Substantia nigra (tissue), 51 donors: ENCODE measurements at places on chromosomes 6 and 20.

- DNase-seq = no peak
Observed at GRCh38 chr6:68013780-68014515, 621.1 kb upstream of the ADGRB3 start.

- no peak for DNase-seq
Observed at GRCh38 chr6:144406796-144407195, 121.7 kb downstream of the UTRN start.

DNA sequence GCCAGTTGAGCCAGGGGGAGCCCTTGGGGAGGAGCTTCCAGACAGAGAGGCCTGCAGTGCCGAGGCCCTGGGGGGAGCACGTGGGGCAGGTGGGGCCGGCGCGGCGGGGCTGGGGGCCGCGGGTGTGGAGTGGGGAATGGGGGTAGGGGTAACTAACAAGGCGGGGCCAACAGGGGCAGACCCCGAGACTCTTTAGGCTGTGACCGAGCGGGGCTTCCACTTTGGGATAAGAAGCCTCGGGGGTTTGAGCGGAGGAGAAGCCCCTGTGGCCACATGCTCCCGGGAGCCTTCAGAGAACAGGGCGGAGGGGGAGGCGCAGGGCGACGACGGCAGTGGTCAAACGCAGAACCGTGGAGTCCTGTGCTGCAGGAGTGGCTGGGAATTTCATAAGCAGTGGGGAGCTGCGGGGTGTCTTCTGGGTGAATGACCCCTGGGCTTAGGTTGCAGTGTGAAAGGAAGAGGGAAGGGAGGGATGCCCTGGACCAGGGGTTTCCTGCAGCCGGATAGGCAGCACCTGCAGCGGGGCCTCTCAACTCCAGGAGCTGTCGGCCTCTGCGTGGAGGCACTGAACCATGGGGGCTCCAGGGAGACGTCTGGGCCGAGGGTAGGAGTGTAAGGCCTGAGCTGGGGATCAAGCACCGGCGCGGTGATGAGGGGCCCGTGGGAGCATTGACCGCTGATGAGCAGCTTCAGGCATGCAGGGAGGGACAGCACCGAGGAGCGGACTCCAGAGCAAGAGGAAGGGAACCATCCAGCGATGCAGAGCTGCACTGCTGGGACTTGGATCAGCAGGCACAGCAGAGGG is 121.0 kb downstream of the SYNDIG1 start:
- DNase-seq = no peak

- no peak for DNase-seq
Observed at GRCh38 chr6:41561931-41562911, 16.0 kb downstream of the FOXP4 start.

GRCh38 chr6:131173680-131174079 is 38.4 kb downstream of the AKAP7 start:
- no peak for DNase-seq

DNA sequence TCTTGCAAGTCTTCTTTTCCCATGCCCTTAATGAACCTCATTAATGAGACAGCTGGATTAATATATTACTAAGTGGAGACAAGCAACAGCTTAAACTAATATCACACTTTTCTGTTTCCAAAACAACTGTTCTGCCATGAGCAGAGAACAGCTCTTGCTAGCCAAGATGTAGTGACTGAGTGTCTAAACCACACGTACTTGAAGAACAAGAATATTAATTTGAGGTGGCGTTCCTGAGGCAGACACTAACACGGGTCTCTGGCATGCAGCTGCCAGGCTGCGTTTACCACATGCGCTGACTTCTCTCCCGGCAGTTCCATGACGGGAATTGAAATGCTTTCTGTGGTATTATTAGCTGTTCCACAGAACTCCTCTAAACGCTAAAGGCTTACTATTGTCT is 80.6 kb downstream of the FNDC1 start:
- no peak for DNase-seq

DNA sequence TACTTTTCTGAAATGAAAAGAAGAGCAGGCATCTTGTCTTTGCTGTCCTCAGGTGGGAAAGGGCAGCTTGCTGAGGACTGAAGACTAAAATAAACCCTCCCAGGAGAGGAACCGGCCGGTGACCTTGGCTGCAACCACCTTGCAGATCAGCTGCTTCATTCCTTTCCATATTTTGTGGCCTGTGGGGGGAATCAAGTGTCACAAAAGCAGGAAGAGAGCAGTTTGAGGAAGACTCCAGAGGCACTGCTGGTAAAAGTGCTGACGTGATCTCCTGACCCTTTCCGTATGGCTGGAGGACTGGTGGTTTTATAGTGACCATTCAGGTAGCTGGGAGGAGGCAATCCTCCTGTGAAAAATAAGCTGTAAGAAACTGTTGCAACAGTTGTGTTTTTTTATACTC is 157.0 kb downstream of the PLCB4 start:
- no peak for DNase-seq

GRCh38 chr20:62068997-62069396 is 3.3 kb upstream of the TAF4 start:
- DNase-seq = no peak

DNA sequence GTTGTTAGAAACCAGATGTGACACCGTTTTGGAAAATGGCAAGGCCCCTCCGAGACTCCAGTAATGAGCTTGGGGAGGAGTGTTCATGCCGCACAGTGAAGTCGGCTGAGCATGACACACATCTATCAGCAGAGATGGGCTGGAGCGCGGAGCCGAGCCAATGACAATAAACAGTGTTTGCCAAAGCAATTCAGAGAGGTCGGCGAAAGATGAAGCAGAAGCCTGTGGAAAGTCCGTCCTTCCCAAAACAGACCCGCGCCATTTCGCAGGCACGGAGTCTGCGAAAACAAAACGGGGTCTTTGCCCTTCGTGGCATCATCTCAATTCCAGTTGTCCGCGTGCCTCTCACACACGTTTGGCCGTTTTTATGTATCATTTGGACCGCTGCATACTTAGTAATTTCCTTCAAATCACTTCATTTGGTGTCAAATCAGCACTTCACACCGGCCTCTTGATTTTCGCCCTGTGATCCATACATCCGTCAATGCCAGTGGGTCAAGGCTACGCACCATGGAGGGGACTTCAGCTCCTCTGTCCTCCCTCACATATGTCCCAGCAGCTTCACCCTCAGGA is 71.3 kb downstream of the SULF2 start:
- DNase-seq = no peak

- DNase-seq = no peak
Observed at GRCh38 chr20:60867589-60867988, 384.5 kb upstream of the CDH4 start.

DNA sequence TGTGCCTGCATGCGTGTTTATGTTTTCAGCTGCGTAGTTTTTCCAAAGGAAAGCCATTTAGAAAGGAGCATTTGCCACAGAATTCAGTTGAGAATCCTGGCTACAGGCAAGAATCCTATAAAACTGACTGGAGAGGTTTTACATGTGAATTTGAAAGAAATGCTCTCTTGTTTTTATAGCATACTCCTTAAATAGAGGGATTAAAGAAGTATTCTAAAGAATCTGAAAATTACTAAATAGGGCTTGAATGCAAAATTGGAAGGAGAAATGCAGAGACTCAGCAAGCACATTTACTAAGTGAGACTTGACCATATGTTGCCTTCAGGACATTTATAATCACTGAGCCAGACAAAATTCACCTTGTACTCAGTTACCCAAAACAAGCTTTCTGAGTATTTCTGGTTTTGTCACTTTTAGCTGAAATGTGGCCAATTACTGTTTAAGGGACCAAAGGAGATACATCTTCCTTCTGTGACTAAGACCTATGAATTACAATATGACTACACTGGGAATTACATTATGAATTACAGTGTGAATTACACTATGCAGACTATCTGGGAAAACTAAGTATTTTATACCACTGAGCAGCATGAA is 107.4 kb upstream of the ASCC3 start:
- no peak for DNase-seq

DNA sequence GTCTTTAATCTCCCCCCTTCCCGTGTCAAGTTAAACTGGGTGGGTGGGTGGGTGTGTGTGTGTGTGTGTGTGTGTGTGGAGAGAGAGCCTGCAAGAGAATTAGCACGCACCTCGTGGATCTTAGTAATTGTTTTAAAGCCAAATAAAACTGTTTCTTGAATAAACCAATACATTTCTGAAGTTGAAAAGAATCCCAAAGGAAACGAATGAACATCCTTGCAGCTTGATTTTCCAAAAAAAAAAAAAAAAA is 381 bp upstream of the BICRAL start:
- DNase-seq = no peak

DNA sequence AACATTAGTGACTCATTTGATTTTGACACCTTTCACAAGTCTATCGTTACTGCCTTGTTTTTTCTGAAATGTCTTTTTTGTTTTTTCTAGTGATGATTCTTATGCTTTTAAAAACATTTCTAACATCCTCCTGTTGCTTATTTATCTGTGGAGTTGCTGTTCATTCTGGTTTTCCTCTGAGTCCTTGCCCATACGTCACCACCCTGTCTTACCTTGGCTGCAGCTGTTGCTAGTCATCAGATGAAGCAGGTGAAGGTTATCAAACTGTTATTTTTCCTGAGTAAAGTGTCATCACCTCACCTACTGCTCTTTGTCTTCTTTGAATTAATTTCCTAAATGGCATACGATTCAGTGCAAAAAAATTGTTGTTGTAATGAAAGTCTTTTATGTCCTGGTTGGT is 376.6 kb downstream of the GRIK2 start:
- no peak for DNase-seq

DNA sequence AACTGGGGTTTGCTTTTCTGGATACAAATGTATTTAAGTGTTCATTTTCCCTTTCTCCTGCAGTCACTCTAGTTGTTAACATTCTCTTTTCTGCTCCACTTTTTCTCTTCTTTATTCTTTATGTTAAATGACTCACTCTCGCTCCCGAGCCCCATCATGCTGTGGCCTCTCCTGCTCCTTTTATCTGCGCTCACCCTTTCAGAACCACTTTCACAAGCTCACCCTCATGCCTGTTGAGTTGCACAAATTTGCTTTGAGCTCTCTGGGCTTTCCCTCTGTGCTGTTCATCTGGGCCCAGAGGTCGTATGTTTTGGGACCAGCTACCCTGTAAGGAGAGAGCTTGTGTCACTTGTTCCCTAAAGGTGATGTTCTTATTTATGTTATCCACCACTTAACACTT is 98.1 kb upstream of the ASCC3 start:
- no peak for DNase-seq

DNA sequence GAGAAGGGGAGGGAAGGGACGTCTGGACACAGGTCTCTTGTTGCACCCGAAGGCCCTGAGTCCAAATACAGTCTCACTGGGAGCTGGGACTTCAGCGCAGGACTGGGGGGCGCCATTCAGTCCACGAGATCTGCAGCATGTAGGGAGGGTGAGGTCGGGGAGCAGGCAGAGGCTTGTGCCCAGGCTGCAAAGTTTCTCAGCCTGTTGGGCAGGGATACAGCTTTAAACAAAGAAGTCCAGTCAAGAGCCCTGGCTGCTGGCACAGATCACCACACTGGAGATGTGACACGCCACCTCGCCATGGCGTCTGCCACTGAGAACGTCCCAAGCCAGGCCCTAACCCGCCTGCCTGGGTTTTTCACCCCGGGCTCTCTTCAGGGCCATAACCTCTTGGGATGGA is 256.6 kb downstream of the DLL1 start:
- peak; percentile 17 for DNase-seq

DNA sequence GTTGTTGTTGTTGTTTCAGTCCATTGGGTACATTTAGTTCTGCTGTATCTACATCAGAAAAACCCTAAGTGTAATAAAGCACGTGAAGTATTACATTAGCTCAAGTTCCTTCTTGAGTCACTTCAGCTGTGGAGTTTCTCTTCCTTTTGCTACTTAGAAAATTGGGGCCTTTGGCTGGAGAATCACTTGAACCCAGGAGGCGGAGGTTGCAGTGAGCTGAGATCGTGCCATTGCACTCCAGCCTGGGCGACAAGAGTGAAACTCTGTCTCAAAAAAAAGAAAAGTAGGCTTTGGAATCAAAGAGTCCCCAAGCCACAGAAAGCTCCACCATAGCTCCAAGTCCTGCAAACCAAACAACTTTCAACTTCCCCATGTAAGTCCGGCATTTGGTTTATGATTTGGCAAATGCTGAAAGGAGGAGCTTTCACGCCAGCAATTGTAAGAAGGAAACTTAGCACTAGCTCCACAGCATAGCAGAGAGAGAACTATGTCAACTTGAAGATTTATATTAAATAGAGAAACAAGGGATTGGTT is 56.5 kb upstream of the RNF144B start:
- no peak for DNase-seq

DNA sequence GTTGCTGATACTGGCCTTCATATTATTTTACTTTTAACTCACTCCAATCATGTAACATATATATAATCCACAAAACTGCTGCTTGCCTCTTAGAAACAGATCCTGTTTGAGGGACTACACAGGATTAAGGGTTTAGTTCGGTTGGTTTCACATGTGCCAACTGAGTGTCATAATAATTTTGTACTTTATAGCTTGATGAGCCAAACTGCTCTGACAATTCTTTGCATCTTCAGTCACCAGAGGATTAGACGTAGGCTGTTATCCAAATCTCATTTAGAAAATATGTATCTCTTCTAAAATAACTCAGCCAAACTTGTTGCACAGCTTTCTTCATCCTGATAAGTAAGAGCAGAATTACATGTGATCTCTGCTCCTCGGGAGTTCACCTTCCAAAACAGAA is 643.6 kb upstream of the PTCHD4 start:
- no peak for DNase-seq

DNA sequence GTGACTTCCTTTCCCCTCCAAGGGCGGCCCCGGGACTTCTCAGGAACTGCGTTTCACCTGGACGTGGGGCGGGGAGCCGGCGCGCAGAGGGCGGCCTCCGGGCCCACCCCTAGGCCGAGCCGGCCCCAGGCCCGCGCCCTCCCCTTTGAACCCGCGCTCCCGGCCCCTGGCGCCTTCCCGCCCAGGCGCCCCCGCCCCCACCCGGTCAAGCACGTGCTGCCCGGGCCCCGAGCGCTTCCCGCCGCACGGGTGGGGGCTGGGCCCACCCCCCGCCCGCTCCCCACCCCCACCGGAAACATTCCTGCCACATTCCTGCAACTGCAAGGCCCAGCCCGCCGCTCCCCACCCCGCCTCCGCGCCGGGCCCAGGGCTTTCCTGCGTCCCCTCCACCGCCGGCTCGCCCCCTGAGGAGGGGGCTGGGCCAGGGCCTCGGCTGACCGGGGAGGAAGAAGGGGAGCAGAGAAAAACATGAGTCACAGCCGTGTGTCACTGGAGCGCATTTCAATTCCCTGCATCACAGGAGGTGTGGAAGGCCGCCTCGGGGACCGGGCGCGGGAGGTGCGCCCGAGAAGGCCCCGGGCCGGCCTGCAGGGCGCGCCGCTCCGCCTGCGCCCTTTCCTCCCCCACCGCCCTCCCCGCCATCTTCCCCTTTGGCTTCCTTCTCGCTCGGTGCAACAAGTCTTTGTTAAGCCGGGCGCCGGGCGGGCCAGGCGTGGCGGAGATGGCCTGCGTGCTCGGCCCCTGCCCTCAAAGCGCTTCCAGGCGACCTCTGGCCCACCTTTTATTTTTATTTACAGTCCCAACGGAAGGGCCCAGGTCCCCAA is 1.2 kb upstream of the HMGA1 start:
- no peak for DNase-seq

- DNase-seq = no peak
Observed at GRCh38 chr6:296151-297122, 4.2 kb downstream of the DUSP22 start.
